ENCODE measurements at places on chromosomes 7 and 10. TPM values are rescaled to one million over a fixed set of nuclear protein-coding genes. Genes with fewer than 3 reads are reported as not detected.

LRRC61 gene
- not detected for total RNA-seq

ANKRD1 gene
- not detected for total RNA-seq

TRIM50 gene
- total RNA-seq = not detected

HECW1 gene
- 3.9 TPM for total RNA-seq

EBF3 gene
- total RNA-seq = 22.5 TPM

CYP3A7 gene
- total RNA-seq = not detected

GHRHR gene
- total RNA-seq = not detected

MAT1A gene
- not detected for total RNA-seq

GTF2IRD2 gene
- total RNA-seq = 3.5 TPM

KAZALD1 gene
- total RNA-seq = 11.9 TPM

OR6B1 gene
- total RNA-seq = not detected

ZNF467 gene
- 0.20 TPM for total RNA-seq

All from subcutaneous preadipocyte (primary cell).